ENCODE measurements at places on chromosomes 6 and 20. TPM values are rescaled to one million over a fixed set of nuclear protein-coding genes. Genes with fewer than 3 reads are reported as not detected.

DNA sequence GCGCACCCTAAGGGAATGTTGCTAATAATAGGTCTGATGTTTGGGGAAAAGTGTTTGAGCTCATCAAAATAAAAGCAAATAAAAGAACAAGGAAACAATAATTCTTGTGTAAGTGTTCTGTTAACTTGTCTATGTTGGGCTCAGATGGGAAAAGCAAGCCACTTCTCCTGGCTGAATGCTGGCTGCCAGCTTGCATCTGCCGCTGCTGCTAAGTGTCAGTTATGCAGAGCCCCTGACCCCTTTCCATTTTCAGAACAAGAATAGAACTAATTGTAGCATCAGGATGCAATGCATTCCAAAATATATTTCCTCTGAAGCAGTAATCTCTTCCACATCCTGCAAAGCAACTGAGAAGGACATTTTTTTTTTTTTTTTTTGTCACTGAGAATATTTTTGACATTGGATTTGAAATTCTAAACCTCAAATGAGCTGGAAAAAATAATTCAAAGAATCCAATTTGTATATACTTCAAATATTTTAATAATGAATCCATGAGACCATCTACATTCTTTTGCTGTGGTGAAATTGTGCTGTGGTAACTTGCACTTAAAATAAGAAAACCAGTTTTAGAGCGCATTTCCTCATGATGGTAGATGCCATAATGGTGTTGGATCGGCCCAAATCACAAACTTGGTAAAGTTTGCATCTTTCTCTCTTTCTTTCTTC lies 43.9 kb upstream of the DEK start:
- no peak for DNase-seq

- no peak for DNase-seq
These were observed 248.5 kb downstream of the TSHZ2 start for GRCh38 chr20:53220482-53221307.

Gene EFCAB8
- total RNA-seq, result not detected

DNA sequence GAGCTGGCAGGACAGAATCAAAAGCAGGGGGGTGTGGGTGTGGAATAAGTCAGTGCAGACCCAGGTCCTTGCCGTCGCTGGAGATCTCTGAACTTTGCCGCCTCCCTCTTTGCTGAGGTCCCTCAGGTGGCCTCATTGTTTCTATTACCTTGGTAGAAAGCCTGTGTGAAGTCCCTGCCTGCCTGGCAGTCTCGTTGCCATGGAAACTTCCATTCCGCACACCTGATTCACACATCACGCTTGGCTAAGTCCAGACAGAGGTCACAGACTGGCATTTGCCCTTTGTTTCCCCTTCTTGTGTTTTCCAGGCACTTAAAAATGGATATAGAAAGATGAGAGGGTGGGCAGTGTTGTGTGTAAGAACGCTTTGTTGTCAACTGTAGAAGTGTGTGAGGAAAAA lies 260.6 kb downstream of the PRL start:
- peak; percentile 99 for DNase-seq

Gene DSE
- 161 TPM for total RNA-seq

DNA sequence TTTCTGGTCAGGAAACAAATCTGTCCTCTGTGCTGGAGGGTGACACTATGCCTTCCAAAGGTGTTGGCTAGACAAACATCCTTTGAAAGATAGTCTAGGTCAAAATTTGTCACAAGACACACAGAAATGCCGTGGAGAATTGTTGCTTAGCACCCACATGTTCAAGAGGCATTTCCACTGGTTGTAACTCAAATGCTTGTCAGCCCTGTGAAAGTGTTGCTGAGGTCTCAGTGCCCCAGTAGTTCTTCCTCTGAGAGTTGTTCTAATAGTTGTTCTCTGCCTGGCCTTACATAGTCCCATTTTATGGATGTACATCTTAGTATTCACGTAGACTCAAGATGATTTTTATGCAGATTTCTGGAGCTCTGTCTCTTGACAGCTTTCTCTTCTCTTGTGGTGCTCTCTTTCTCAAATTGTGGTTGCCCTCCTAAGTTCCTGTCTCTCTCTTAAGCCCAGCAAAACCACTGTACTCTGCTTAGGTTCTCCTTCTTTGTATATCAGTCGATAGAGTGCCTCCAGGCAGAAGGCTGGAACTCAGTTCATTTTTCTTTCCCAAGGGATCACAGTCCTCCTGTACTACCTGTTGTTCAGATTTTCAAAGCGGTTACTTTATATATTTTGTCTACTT lies 39.5 kb upstream of the REV3L start:
- no peak for DNase-seq

Gene C20orf204
- total RNA-seq, result 0.45 TPM

Gene MUCL3
- total RNA-seq, result 0.17 TPM

Gene C20orf144
- total RNA-seq, result not detected

Gene SEMG1
- not detected for total RNA-seq

- peak; percentile 23 for DNase-seq
These were observed 548 bp downstream of the AGPAT4 start for GRCh38 chr6:161273274-161273751.

DNA sequence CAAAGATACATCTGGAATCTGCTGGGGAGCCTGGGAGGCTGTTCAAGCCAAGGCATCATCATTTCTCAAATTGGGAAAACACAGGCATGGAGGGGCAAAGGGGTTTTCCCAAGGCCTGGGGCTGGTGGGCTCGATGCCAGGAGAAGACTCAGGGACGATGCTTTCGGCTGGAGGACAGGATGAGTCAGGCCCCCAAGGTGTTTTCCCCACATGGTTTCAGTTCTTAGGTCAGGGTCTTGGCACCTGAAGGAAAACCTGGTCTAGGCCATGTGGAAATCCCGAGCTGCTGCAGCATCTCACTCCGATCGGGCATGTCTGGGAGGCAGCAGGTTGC lies 348.1 kb downstream of the CDC5L start:
- peak; percentile 57 for DNase-seq

GRCh38 chr6:73604461-73604860 lies 49.3 kb downstream of the SLC17A5 start:
- DNase-seq, result no peak

GRCh38 chr6:72651967-72652956 lies 30.4 kb downstream of the KCNQ5 start:
- DNase-seq, result no peak

- no peak for DNase-seq
These were observed 8.2 kb upstream of the ADGRF4 start for GRCh38 chr6:47690214-47690613.

GRCh38 chr20:62977613-62978560 lies 25.4 kb downstream of the SLC17A9 start:
- no peak for DNase-seq

DNA sequence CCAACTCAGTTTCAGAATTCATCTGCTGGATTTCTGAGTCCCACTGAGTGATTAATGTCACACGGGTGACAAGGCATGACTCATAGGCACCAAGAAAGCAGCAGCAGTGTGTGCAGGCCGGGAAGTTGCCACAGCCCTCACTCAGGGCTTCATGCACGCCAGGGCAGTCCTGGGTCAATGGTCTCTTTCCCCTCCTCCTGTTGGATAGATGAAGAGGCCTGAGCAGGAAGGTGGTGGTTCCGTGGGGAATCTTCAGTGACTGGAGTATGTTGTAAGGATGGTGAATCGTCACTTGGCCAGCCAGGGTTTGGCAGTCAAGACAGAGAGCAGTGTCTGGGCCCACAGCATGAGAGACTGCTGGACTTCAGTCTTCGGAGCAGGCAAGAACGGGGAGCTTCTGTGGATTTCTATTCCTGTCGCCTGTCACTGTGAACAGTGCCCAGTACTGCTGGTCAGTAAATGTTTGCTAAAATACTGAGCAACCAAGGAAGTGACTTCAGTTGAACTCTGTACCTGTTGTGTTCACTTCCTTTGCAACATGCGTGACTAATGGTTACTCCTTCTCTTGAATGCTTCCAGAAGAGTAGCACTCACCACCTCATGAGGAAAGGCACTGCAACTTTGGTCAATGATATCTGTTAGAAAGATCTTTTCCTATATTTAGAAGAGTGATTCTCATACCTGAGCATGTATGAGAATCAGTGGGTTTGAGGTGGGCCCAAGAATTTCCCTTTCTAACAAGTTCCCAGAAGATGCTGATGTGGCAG lies 62.0 kb upstream of the CD93 start:
- peak; percentile 90 for DNase-seq

Gene PRR18
- total RNA-seq, result not detected

Gene OR2H2
- not detected for total RNA-seq

DNA sequence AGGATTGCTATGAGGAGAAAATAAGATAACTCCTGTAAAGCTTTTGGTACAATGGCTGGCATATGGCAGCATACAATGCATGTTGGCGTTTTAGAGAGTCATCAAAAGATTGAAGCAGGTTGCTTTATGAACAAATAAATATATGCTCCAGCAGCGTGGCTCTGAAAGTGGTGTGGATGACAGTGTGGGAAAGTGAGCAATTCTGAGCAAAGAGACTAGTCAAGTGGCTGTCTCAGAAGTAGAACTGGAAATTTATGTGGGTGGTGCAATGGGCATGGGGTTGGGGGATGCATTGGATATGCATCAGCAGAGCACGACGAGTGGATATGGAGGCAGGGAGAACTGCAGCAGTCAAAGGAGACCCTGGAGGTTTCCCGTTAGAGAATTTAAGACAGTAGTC lies 66.2 kb upstream of the PHACTR2 start:
- DNase-seq, result no peak

DNA sequence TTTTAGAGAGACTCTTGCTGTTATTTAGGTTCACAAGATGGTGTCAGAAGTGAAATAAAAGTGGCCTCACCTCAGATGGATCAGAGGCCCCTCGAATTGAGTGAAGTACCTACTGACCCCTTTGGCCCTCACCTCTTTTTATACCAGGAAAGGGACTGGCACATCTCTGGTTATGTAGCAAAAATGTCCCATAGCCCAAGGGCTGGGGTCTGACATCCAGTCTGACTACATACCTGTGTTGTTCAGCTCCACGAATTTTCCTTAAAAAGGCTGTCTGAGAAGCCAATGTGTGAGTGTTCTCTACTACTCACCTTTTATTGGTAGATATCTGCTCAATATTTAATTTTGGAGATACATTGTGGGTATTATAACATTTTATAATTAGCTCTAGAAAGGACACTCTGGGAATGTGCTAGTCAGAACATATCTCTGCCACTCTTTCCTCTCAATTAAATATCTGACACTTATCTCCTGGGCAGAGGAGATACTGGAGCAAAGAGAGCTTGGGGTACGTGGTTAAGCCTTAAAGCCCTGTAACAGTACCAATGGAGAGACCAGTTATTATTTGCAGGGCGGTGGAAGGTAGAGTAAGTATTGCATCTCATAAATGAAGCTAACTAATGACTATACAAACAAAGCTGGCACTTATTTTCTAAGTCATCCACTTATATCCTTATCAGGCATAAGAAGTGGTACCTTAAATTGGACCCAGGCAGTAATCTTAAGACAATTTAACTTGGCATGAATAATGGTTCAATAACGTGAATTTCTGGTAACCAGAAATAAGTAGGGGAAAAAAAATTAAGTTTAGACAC lies 20.0 kb upstream of the IL22RA2 start:
- DNase-seq, result no peak

DNA sequence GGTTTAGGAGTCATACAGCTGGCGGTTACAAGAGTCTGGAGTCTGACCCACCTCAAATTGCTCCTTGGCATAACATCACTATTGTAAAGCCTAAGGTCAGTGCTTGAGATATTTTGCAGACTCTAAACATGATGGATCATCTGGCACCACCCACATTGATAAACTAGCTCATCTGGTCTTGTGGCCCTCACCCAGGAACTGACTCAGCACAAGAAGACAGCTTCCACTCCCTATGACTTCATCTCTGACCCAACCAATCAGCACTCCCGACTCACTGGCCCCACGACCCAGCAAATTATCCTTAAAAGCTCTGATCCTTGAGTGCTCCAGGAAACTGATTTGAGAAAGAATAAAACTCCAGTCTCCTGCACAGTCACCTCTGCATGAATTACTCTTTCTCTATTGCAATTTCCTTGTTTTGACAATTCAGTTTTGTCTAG lies 115.9 kb downstream of the CD24 start:
- peak; percentile 58 for DNase-seq

Gene SLC22A3
- 11.4 TPM for total RNA-seq

Gene BTNL2
- not detected for total RNA-seq

- DNase-seq, result no peak
These were observed 152.8 kb downstream of the GRM4 start for GRCh38 chr6:33993091-33993490.

Gene FHL5
- total RNA-seq, result not detected

Gene GCNT2
- 59.4 TPM for total RNA-seq

Gene LPA
- not detected for total RNA-seq

Gene GTSF1L
- total RNA-seq, result not detected

Gene TRERF1
- 0.35 TPM for total RNA-seq

DNA sequence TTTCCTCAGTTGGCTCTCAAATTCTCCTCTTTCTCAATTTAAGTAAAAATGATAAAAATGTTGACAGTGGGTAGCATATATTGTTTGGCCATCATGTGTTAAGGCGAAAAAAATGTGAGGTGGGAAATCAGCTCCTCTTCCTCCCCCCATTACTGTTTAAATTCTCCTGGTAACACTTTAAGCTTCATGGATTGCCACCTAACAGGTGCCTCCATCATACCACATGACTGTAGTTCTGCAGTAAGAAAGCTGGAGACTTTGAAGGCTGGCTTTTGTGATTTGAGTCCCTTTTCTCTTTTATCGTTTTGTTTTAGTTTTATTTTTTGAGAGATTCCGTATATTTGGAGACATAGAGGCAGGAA lies 1.2 kb downstream of the ZFAND3 start:
- no peak for DNase-seq

Gene TREM2
- not detected for total RNA-seq

Gene MKKS
- 7.6 TPM for total RNA-seq

GRCh38 chr20:53021934-53022333 lies 49.8 kb downstream of the TSHZ2 start:
- no peak for DNase-seq

- no peak for DNase-seq
These were observed 56.6 kb downstream of the TGM2 start for GRCh38 chr20:38108438-38108985.

Gene SHLD1
- 1.6 TPM for total RNA-seq

DNA sequence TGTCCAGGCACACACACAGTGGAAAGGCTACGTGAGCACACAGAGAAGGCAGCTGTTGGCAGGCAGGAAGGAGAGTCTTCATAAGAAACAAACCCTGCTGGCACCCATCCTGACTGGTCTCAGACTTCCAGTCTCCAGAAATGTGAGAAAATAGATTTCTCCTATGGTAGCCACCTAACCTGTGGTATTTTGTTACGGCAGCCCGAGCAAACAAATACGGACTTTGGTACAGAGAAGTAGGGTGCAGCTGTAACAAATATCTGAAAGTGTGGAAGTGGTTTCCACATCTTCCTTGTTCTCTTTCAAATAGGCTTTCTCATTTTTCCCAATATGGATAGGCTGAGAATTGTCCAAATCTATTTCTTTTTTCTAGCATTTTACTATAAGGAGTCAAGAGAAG lies 94.6 kb downstream of the ADGB start:
- DNase-seq, result no peak

- no peak for DNase-seq
These were observed 326.3 kb downstream of the RIMS1 start for GRCh38 chr6:72212686-72213085.

- no peak for DNase-seq
These were observed 42.0 kb upstream of the RSPO3 start for GRCh38 chr6:127076466-127076865.

Gene SSTR4
- not detected for total RNA-seq

- no peak for DNase-seq
These were observed 23.2 kb downstream of the HLA-DPA1 start for GRCh38 chr6:33050014-33050810.

Gene OR2B6
- not detected for total RNA-seq

All from renal cortical epithelial cell (primary cell).